ENCODE measurements at places on chromosomes 13 and 19. TPM values are rescaled to one million over a fixed set of nuclear protein-coding genes. Genes with fewer than 3 reads are reported as not detected.
A peak's percentile ranks its signal among the peaks of the same experiment; 100 is the strongest.

GRCh38 chr19:32363632-32364031, 18.2 kb downstream of the ZNF507 start:
- H3K27ac ChIP-seq, result no peak overlapping the region
- H3K27me3 ChIP-seq, result no peaks in the 10 kb centered on the region
- H3K36me3 ChIP-seq, result peaks cover 77% of the 10 kb centered on the region
- H3K4me1 ChIP-seq, result no peaks in the 10 kb centered on the region
- no peak for DNase-seq
- no peak overlapping the region for H3K4me3 ChIP-seq

DNA sequence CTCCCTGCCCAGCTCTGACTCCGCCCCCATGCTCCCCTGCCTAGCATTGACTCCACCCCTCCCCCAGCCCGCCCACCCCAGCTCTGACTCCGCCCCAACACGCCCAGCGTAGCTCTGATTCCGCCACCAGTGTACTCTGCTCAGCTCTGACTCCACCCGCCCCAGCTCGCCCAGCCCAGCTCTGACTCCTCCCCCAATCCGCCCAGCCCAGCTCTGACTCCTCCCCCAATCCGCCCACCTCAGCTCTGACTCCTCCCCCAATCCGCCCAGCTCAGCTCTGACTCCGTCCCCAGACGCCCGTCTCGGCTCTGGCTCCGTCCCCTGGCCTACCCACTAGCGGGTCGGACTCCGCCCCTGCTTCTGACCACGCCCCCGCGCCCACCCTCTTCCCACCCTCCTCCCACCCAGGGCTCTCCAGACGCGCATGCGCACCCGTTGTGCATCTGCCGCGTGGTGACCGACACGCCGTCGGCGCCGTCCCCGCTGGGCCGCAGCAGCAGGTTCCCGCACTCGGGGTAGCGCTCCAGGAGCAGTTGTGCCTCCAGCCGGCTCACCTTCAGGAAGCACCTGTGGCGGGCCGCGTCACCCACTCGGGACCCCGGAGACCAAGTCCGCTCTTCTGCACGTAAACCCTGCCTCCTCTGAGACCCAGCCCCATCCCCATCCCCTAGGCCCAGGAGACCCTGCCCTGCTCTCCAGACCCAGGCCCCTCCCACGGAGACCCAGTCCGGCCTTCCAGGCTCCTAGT, 10.2 kb downstream of the STAP2 start:
- peaks cover 8% of the 10 kb centered on the region for H3K27me3 ChIP-seq
- H3K36me3 ChIP-seq, result peaks cover 2% of the 10 kb centered on the region
- peak overlapping the region; percentile 87 for H3K27ac ChIP-seq
- peak; percentile 98 for DNase-seq
- H3K4me1 ChIP-seq, result peaks cover 28% of the 10 kb centered on the region
- H3K4me3 ChIP-seq, result peak overlapping the region; percentile 85

- peaks cover 5% of the 10 kb centered on the region for H3K27me3 ChIP-seq
- no peak for DNase-seq
- no peak overlapping the region for H3K27ac ChIP-seq
- H3K36me3 ChIP-seq, result no peaks in the 10 kb centered on the region
- H3K4me1 ChIP-seq, result peaks cover 7% of the 10 kb centered on the region
These were observed 6.3 kb downstream of the PMIS2 start for GRCh38 chr19:35592226-35592625.

GRCh38 chr19:1360818-1361461, 22.8 kb upstream of the NDUFS7 start:
- H3K4me1 ChIP-seq, result peaks cover 39% of the 10 kb centered on the region
- H3K27me3 ChIP-seq, result no peaks in the 10 kb centered on the region
- peaks cover 19% of the 10 kb centered on the region for H3K36me3 ChIP-seq
- DNase-seq, result no peak
- no peak overlapping the region for H3K4me3 ChIP-seq

DNA sequence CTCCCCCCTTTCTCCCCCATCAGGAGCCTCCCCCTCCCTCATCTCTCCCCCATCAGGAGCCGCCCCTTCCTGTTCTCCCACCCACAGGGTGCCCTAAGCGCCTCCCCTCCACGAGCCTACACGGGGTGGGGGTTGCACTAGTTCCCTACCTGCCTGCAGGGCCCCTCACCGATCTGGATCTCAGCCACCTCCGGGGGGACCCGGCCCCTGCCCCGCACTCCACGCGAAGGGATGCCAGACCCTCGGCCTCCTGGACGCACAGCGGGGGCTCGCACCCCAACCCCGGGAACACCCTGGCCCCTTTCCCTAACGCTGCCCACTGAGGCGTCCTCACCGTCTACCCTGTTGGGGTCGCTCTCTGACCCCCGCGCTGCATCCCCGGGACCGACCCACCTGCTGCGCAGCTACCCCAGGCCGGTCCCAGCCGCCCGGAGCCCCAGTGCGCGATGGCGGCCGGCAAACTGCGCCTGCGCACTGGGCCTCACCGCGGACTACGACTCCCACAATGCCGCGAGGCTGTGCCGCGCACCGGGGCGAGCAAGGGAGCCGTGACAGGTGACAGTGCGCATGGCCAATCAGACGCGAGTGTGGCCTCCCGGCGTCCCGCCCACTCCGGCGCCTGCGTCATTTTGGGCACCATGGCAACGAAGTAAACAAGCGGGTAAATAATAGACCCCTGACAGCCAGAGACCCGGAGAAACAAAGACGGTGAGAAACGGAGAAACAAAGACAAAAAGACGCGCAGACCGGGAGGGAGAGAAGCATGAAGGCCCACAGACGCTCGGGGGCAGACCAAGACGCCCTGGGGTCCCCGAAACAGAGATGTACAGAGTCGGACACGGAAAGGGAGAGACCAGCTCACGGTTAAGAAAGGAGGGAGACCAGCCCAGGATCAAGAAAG, at the start of gene ZSCAN18:
ZSCAN18 (minus strand) TSS at position 451 of the 901 bp plus-strand sequence. CDS start 7,964 bp downstream, outside the sequence.
- peak within 1 kb of the TSS; percentile 75 for H3K4me3 ChIP-seq
- H3K27me3 ChIP-seq, result no peaks in the 10 kb centered on the region
- peaks cover 9% of the 10 kb centered on the region for H3K4me1 ChIP-seq
- DNase-seq, result peak; percentile 96

YJEFN3 gene
- 9.9 TPM for total RNA-seq

TUBB4A gene
- 7.5 TPM for total RNA-seq

KRTDAP gene
- not detected for total RNA-seq
